ENCODE measurements at places on chromosomes 6 and 20. TPM values are rescaled to one million over a fixed set of nuclear protein-coding genes. Genes with fewer than 3 reads are reported as not detected.

DNA sequence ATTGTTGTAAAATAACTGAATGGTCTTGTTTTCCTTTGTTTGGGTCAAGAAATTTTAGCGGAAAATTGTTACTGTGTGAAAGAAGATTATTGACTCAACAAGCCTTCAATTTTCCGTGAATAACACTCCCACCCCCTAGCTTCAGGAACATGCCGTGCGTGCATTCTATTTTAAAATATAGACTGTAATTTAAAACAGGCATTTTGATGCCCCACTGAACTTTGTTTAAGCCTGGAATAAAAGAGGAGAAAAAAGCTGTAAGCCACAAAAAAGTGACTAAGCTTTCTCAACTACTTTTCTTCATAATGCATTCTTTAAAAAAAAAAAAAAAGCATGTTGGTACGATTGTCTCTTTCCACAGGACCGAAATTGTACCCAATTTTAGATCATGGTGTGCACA lies 166.0 kb downstream of the ARID1B start:
- no peak for DNase-seq

DNA sequence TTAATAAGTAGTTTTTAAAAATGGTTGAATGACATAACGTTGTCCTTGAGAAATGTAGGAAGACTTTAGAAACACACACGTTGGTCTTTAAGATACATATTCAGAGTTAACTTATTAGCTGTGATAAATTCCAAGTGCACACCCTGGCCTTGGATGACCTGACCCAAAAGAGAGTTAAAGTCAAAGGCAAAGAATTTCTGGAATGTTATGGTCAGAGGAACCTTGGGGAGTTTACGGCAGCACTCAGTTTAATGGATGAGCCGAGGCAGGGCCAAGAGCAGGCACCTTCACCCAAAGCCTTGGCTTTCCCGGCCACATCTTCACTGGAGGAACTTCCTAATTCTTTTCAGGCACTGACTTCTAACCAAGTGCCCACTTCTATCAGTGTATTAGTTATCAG lies 200.5 kb downstream of the SMOC2 start:
- no peak for DNase-seq

GRCh38 chr6:814378-815347 lies 121.7 kb upstream of the EXOC2 start:
- no peak for DNase-seq

- DNase-seq: no peak
Measured at GRCh38 chr20:54587408-54587807, 112.0 kb downstream of the DOK5 start.

DNA sequence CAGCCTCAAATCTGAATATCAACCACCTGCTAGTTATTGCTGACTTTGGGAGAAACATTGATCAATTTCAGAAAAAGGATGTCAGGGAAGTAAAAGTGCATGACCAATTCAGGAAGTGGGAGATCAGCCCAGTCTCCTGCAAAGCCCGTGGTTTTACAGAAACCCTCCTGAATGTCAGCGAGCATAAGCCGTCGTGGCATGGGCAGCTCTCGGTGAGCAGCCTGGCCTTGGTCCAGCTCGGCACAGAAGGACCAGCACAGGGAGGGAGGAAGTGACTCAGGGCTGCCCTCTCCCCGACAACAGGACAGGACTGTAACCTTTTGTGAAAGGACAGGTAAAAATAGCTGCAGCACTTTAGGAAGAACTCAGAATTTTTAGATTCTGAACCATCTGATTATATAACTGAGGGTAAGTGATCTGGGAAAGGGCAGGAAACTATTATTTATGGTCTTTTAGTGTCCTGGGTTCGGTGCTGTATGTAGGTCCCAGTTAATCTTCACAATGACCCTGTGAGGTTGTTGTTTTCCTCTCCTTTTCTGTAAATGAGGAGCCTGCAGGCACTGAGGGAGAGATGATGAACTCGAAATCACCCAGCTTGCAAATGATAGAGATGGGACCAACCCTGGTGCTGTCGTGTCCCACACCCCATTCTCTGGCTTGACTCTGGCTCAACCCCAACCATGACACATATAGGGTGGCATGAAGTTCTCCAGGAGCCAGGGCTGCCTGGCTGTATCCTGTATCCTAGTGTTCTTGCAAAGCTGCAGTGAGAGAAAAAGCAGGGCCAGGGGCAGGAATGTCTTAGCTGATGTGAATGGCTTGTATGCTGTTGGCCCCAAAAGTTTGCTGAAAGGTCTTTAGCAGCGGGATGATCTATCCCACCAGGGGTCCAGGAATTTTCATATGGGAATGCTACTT lies 37.6 kb downstream of the NRN1 start:
- no peak for DNase-seq

- DNase-seq: no peak
Measured at GRCh38 chr6:3073382-3073781, 5.1 kb downstream of the RIPK1 start.

- no peak for DNase-seq
Measured at GRCh38 chr6:118408863-118409262, 139.2 kb upstream of the PLN start.

DNA sequence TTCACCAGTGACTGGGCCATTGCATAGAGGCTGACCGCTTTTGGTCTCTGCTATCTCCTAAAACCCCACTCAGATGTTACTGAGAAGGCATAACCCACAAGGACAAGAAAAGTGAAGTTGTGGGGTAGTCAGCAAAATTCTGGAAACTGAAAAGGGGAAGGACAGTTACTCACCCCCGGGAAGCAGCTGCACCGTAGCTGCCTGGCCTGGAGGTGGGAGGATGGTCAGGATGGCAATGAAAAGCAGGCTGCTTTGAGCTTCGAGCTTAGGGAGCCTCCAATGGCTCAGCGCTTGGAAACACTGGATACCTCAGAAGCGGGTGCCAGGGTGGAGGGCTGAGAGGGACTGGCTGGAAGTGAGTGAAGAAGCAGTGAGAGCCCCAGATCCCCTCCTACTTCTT lies 56.0 kb downstream of the KCNK5 start:
- no peak for DNase-seq

- no peak for DNase-seq
Measured at GRCh38 chr6:158789115-158789917, 29.9 kb downstream of the EZR start.

GRCh38 chr20:46423342-46423741 lies 16.9 kb upstream of the ELMO2 start:
- DNase-seq: no peak

- DNase-seq: peak; percentile 67
Measured at GRCh38 chr6:150254770-150255169, 111.9 kb downstream of the PPP1R14C start.

- DNase-seq: no peak
Measured at GRCh38 chr6:16440636-16441212, 202.3 kb downstream of the GMPR start.

- no peak for DNase-seq
Measured at GRCh38 chr6:53547166-53547810, 2.4 kb upstream of the GCLC start.

DNA sequence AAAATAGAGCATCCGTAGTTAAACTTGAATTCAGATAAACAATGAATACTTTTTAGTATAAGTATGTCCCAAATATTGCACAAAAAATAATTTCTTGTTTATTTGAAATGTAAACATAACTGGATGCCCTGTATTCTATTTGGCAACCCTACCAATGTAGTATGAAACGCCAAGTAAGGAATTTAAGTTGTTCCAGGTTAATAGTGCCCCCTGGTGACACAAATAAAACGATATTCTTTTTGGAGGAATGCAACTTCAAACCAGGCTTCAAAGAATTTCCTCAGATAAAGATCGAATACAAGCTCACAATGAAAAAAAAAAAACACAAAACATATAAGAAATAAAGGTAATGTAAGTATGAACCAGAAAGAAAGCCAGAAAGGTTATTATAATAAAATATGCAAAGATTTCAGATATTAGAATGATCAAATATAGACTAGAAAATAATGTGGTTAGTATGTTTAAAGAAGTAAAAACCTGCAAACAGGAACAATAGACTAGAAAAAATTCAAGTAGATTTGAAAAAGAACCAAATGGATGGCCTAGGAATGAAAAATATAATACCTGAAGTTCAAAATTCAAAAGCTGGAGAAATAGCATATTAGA lies 18.4 kb upstream of the AKAP7 start:
- DNase-seq: peak; percentile 87

DNA sequence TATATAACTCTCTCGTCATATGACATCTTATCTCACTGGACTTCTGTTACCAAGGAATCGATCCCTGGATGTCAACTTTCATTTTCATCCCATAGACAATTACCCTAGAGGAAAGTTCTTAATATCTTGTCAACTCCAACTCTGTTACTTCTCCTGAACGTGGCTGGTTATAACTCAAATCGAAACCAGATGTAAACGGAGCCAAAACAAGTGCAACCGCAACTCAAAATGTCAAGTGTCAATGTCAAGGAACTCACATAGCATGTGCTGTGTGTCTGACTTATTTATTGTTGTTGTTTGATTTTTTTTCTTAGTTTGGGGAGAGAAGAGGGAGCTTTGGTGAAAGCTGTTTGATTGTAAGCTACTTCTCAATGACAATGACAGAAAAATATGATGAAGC lies 108.6 kb downstream of the VIP start:
- DNase-seq: no peak

- DNase-seq: peak; percentile 28
Measured at GRCh38 chr6:47098570-47098993, 56.5 kb upstream of the ADGRF1 start.

DNA sequence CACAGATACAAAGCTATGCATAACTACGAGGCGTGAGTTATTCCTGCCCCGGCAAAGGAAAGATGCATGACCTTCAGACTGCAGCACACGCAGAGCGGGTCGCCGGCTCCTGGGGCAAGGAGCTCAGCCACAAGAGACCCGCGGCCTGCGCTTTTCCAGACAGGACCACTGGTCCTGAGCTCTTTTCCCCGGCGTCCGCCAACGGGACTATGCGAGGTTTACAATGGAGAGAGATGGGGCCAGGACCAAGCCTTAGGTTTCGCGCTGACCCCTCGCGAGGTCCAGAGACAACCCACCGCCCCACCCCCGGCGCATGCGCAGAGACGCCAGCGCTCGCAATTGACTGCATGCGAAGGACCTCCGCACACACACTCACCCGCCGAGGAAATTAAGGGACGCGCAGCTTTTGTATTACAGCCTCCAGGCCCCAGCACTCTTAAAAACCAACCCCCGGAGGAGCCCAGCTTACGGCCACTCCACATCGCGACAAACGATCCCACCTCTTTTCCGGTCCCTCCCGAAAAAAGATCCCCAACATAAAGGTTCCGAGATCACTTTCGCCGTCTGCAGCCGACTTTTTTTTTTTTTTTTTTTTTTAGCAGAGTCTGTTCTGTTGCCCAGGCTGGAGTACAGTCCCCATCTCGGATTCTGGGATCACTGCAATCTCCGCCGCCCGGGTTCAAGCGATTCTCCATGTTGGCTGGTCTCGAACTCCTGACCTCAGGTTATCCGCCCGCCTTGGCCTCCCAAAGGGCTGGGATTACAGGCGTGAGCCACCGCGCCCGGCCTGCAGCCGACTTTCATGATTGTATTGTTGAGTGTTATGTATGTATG lies at the start of gene COQ3:
TSS of gene COQ3 (minus strand) at position 498 of the 834 bp plus-strand sequence. CDS start at position 482, 16 bp downstream.
- DNase-seq: peak; percentile 78

GRCh38 chr20:23608251-23608846 lies 2.6 kb upstream of the CST9 start:
- DNase-seq: no peak

- DNase-seq: no peak
Measured at GRCh38 chr6:125906158-125906998, 50.2 kb upstream of the HINT3 start.

GRCh38 chr20:24584078-24584477 lies 114.6 kb downstream of the SYNDIG1 start:
- DNase-seq: no peak

DNA sequence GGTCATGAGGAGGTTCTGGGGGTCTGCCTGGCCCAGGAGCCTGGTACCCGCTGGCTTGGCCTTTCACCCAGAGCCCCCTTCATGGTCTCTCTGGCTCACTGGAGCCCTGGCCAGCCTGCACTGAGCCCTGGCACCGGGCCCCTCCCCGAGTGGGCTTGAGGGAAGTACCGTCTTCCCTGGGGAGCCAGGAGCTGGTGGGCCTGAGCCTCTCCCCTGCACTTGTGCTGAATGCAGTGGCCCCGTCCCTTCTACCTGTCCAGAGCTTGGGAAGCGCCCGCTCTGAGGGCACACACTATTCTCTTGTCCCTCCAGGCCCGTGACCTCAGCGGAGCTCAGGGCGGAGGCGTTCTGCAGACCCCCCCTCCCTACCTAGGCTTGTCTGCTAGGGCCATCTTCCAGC lies 62.2 kb downstream of the TCP11 start:
- no peak for DNase-seq

GRCh38 chr6:47485491-47486135 lies 8.0 kb downstream of the CD2AP start:
- no peak for DNase-seq

GRCh38 chr20:33896509-33896908 lies 85.4 kb downstream of the CHMP4B start:
- peak; percentile 72 for DNase-seq

- DNase-seq: peak; percentile 52
Measured at GRCh38 chr20:17969884-17970409, 1.1 kb downstream of the MGME1 start.

DNA sequence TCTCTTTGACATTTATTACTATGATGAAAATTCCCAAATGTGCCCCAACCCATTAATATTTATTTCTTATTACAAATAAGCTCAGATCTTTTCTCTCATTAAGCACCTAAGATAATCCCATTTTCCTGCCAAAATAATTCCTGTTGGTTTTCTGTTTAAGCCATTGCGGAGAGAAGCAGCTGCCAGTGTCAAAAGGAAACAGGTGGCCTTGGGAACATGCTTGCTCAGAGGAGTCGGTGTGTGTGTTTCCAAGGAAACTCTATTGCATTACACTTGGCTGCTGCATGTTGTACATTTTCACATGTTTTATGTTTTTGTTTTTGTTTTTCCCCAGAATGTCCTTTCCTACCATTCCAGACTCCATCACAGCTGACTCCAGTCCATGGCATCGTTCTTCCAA lies 56.4 kb downstream of the CD24 start:
- DNase-seq: no peak

- DNase-seq: peak; percentile 37
Measured at GRCh38 chr6:43924222-43924702, 154.3 kb downstream of the VEGFA start.

- no peak for DNase-seq
Measured at GRCh38 chr6:29675561-29675960, 5.4 kb downstream of the ZFP57 start.

The CHRNA4 gene
- total RNA-seq: not detected

The RIPPLY2 gene
- not detected for total RNA-seq

The VNN1 gene
- total RNA-seq: not detected

The TINAG gene
- total RNA-seq: not detected

The GNL1 gene
- total RNA-seq: 67.0 TPM
